ENCODE measurements at places on chromosomes 11 and 22.

- DNase-seq, result no peak
Observed at GRCh38 chr11:46414466-46414796, 22.9 kb upstream of the CHRM4 start.

DNA sequence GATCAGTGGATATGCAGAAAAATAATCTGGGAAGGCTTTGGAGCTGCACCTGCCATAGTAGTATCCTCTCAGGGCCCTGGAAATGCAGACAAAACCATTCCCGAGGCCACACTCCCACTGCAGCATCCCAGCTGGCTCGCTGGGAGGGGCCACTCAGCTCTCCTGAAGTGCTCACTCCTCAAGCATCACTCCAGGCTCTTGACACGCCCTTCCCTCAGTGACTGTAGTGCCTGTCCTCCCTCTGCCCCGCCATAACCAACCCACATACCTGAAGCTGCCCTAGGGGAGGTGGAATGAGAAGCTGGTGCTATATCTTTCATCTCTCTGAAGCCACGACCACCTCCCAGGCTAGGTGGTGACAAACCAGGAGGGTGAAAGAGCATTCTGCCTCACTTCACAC lies 4.8 kb downstream of the DSCAML1 start:
- no peak for DNase-seq

DNA sequence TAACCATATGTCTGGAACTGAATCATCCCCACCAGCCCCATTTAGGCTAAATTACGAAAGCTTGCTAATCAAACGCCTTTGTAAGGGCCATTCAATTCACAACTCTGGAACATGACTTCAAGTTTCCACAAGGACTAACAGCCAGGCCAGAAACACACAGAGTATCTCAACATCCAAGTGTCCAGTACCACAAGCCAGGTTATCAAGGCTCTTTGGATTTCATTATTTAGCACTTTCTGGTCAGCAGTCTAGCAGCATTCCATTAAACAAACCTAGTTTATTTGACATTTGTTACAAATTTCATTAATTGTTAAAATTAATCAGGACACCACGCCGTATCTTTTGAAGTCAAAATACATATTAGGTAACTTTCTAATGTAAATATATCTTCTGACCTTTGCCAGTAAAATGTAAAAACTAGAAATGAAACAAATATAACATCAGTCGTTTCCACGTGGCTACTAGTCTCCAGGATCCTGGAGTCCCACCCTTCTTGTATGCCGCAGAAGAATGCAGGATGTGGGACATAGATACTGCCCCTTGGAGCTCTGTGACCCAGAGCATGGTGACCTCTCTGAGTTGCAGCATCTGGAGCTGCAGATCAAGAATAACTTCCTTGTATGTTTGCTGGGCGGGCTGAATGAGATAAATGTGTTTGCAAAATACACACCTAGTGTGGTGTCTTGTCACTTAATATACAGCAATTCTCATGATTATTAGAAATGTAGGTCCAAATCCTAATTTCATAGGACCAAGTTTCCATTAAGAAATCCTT lies 64.7 kb downstream of the MPPED2 start:
- no peak for DNase-seq

- DNase-seq, result no peak
Observed at GRCh38 chr11:35403765-35404387, 15.5 kb downstream of the SLC1A2 start.

DNA sequence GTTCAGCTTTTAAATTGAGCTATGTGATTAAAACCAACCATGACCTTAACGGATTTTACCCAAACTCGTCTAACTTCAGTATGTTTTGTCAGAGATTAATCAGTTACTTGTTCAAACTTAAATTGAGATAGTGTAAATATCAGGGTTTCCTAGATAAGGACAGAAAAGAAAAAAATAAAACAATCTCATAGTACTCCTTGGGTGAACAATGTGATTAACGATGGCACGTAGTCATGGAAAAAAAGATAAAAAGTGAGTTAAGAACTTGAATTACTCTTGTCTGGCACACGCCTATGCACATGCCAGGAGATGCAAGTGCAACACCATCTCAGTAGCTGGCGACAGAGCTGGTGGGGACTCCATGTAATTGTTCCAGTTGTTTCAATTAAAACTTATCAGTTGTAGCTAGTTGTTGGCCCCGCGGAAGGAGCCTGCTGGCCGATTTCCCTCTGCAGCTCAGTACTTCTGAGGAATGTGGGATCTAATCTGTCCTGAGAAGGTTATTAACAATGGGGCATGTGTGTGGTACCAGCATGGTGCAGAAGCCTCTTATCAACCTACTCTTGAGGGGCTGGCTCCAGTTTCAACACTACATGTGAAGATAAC lies 3.0 kb downstream of the RASSF10 start:
- DNase-seq, result no peak

GRCh38 chr11:1532014-1532586 lies 40.0 kb downstream of the DUSP8 start:
- DNase-seq, result no peak

- DNase-seq, result no peak
Observed at GRCh38 chr11:57111619-57112018, 70.1 kb upstream of the LRRC55 start.

GRCh38 chr22:45602824-45603595 lies 68.6 kb upstream of the ATXN10 start:
- no peak for DNase-seq

GRCh38 chr11:69870766-69871165 lies 51.5 kb upstream of the FGF3 start:
- no peak for DNase-seq

- peak; percentile 63 for DNase-seq
Observed at GRCh38 chr22:39900306-39901227, at the start of gene GRAP2. TSS of gene GRAP2 (plus strand) at chr22:39901084. CDS start at chr22:39947107, 46,023 bp downstream.

DNA sequence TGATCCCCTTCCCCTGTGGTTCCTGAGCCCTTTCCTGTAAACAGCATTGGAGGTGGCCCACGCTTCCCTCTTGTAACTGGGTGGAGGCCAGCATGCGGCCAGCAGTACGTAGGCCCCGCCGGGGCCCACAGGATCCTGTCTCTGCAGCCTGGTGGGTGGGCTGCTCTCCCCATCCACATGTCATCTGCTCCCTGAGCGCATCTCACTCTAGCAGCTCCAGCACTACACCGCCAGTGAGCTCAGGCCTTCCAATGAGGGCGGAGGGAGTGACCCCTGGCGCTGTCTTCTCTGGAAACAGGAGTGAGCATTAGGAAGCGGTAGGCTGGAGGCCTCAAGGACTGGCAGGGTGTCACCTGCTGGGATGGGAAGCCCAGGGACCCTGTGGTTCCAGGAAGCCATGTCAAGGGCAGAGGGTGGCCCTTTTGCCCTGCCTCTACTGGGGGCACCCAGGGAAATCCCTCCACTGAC lies 363.9 kb downstream of the TBC1D22A start:
- no peak for DNase-seq

Measured in effector memory CD4-positive, alpha-beta T cell (primary cell).